Activated T-helper 2 cell treated with anti-CD3 and anti-CD28 coated beads, Interferon-gamma antibody, Interleukin-2, Interleukin-4, amounts not matched to agents 10 μg/mL and 5 μg/mL and 100 μg/mL, durations not matched to agents 14 hours and 24 hours and 36 hours (primary cell): ENCODE measurements at places on chromosomes 13 and 19.

- no peak for DNase-seq
These were observed 2.9 kb upstream of the TLE6 start for GRCh38 chr19:2974342-2975041.

- no peak for DNase-seq
These were observed 6.5 kb downstream of the KCNN4 start for GRCh38 chr19:43774103-43774939.

- DNase-seq: no peak
These were observed 2.9 kb upstream of the CERS1 start for GRCh38 chr19:18898607-18899408.

GRCh38 chr13:108895220-108895704, 265.9 kb downstream of the MYO16 start:
- no peak for DNase-seq

DNA sequence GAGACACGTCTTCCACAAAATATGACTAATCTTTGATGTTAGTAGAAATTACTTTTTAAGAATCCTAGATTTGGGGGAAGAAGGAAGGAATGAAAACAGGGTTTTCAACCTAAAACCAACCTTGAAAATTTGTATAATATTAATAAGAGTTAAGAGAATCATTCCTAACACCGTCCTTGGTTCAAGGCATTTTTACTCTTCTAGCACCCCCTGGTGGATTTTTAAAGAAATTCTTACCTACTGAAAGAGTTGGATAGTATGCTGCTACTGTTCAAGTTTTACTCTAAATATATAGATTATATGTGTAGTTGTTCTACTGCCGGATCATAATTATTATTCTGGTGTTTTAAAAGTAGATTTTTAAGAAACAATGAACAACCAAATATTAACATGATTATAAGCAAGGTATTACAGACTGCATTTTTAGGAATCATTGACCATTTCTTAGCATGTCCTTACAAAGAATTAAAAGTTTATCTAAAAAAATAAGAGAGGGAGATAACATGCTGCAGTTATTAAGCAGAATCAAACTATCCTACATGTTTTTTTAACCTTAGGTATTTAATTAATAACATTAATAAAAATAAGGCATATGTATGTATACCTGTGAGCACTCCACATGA, 7.4 kb upstream of the SLITRK6 start:
- no peak for DNase-seq

GRCh38 chr13:20295956-20296355, 63.8 kb upstream of the GJB6 start:
- no peak for DNase-seq

GRCh38 chr13:113877149-113877990, 13.5 kb upstream of the GAS6 start:
- no peak for DNase-seq

- DNase-seq: no peak
These were observed 345 bp downstream of the ZNF257 start for GRCh38 chr19:22052644-22053013.

DNA sequence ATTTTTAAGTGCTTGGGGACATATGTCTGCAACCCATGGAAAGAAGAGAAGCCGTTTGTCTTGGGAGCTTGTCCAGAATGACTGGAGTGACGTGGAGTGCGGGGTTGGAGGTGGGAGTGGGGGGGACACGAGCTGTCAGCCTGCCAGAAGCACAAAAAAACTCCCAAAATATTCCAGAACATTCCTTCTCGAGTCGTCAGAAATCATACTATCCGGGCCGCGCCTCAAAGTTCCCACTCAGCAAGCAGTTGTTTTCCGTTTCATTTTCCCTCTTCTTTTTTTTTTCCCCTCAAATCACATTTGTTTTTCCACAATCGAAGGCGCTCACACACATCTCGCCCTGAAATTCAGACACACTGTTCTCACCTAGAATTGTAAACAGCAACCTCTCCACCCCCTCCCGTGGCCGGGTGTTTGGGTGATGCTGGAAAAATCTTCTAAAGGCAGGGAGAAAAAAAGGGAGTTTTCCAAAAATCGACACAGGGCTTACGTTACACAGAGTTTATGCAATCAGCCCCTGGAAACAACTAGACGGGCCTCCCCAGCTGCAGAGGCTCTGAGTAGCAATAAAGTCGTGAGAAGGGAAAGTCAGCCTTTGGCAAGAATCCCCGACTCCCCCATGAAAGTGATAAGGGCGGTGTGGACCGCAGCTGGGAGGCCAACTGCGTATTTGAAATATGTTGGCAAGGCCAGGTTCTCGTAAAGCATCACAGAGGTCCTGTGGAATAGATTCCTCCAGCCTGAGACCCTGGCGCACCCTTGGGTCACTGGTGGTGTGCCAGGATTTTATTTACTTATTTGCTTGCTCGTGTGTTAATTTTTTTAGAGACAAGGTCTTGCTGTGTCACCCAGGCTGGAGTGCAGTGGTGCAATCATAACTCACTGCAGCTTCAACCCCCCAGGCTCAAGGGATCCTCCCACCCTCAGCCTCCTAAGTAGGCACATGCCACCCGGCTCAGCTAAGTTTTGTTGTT, 31.2 kb upstream of the KLF2 start:
- no peak for DNase-seq

DNA sequence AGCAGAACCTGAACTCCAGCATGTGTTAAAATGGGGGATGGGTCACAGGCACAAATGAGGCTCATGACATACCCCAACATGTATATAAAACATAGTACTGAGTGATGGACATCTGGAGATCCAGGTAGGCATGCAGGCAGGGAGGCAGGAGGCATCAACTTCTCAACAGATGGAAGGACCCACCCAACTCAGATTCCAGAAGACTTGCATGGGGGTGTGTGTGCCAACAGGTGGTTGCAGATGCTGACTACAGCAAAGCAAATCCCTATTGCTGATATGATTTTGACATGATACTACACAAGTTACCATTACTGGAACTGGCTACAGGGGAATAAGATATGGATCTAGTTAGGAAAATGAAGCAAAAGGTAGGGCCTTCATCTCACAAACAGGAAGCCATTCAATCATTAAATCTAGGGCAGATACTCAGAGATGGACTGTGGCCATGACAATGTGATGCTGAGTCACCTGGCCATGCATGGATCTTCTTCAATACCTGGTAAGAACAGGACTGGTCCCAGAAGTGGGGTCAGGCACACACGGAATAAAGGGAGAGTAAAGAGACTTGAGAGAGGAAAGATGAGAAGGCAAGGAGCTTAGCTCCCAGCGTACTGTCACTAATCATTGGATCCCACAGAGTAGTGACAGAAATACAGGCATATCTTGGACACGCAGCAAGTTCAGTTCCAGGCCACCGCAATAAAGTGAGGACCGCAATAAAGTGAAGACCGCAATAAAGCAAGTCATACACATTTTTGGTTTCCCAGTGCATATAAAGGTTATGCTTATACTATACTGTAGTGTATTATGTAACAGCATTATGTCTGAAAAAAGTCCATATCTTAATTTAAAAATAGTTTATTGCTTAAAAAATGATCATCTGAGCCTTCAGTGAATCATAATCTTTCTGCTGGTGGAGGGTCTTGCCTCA, 91.3 kb downstream of the USP12 start:
- DNase-seq: no peak

GRCh38 chr19:51305479-51305878, 6.0 kb upstream of the IGLON5 start:
- no peak for DNase-seq

GRCh38 chr13:76717092-76717491, 169.1 kb downstream of the KCTD12 start:
- no peak for DNase-seq

GRCh38 chr13:24179486-24179850, 18.9 kb downstream of the SPATA13 start:
- DNase-seq: no peak

DNA sequence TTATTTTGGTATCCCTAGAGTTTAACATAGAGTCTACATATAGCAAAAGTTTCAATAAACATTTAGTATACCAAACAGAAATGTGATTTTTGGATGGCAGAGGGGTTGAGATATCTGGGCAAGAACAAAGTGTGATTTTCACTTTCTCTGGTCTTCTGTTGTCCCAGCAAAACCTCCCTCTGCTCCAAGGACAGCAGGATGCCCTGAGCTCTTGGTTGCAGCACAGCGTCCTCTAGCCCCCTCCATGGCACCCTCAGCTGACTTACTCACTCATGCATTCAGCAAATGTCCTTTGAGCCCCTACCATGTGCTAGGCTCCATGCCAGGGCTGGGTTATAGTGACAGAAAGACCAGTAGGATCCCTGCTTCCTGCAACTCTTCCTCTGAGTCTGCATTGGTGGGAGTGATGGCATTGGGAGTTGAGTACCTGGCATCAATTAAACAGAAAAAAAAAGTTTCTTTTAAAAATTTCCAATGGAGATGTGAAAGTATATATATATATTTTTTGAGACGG, 104.8 kb upstream of the UBL3 start:
- no peak for DNase-seq

DNA sequence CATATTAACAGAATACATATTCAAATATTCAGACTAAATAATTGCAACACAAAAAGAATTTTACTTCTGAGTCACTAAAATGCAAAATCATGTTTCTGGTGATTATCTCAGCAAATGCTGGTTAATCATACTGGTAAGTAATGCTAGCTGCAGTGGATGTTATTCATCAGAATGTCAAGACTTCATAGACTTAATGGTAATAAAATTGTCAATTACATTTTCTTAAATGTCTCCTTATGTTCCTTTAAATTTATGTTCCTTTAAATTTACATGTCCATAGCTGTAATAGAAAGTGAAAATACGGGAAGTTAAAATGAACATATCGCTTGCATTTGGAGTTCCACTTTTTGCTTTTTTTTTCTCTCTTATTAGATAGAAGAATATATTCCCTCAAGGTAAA, 853.0 kb downstream of the SLITRK6 start:
- no peak for DNase-seq

GRCh38 chr13:26584713-26585112, 27.2 kb downstream of the WASF3 start:
- DNase-seq: no peak

- no peak for DNase-seq
These were observed 869 bp downstream of the GFY start for GRCh38 chr19:49425922-49426592.

DNA sequence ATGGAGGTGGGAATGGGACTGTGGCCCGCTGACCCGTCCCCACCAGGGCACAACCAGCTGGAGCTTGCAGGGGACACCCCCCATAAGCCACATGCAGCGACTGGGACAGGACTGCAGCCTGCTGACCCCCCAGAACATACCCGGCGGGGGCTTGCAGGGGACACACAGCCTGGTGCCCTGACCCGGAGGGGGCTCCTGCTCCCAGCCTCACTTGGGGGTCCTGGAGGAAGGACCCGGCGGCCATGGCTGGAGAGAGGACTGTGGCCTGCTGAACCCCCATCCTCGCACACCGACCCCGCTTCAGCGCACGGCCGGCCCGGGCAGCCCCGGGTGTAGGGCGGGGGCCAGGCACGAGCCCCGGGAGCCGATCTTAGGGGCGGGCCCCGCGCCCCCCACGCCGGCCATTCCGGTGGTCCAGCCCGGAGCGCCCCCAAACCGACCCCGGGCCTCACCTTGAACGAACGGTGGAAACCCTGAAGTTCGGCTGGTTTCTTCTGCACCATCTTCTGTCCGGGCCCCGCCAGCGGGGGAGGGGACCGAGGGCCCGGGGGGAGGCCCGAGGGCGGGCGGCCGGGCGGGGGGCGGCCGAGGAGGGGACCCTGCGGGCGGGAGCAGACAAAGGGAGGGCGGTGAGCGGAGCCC, 574 bp downstream of the MKNK2 start:
- DNase-seq: no peak

DNA sequence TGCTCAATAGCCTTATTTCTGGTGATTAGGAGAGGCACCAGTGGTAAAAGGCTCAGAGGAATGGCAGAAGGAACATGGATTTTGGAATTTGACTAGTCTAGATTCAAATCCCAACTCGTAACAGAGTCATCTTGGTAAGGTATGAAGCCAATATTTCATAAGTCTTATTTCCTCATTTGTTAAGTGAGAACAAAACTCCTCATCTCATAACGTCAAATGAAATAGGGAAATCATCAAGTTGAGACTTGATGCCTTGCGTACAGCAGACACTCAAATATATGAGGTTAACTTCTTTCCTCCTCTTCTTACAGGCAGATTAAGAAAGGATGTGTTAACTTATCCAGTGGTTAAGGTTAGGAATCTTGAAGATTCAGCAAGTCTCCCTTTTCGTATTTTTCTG, 189.2 kb downstream of the DLEU7 start:
- DNase-seq: no peak

DNA sequence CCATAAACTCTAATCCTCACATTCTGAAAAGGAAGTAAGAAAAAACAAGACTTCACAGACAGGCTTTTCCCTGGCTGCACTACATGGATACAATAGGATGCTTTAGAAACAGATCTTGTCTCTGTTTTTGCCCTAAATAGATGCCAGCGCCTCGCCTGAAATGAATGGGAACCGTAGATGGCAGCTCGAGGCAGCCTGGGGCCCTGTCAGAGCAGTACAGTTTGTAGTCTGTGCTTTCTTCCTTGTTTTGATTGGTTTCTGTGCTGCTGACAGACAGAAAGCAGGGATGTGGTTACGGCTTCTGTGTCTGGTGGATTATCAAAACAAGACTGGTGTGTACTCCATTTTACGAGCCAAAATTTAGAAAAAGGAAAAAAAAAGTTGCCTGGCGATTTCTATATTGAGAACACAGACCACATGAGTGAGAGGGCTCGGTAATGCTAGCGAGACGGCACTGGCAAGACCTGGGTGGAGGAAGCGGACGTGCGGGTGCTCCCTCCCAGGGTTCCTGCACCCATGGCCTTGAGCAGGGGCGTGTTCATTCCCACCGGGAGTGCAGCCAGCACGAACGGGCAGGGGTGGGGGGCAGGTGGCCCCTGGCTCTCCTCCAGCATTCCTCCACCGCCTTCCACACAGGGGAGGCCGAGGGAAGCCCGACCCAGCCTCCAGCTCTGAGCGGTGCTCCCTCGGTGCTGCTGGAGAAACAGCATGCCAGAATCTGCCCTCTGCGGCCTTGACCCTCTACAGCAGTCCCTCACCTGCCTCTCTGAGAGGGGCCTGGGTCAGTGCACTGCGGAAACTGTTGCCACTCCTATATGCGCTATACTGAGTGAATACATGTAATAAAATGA, 37.6 kb upstream of the C1QTNF9 start:
- DNase-seq: peak; percentile 60

DNA sequence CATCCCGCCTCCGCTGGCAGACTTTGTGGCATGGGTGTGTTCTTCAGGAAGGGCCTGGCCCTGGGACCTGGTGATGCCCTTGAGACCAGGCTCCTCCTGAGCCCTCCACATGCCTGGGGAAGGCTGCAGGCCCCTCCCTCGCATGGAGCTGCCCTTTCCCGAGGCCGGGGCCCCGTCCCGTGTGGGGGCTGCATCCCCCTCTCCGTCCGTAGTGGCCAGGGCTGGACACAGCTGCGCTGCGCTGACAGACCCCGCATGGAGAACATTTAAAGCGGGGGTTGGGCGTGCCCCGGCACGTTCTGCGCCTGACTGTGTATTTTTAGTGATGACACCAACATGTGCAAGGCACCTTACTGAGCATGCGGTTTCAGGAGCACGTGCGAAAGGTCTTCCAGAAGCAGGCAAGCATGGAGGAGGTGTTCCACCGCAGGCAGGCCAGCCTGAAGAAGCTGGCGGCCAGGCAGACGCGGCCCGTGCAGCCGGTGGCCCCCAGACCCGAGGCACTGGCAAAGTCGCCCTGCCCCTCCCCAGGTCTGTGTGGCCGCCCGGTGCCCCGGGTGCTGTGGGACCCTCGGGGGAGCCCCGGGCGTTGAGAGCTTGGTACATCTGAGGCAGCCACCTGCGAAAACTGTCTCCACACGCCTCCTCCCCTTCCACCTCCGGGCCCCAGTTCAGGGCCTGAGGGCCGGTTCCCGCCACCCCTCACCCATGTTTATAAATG, 28.8 kb upstream of the F7 start:
- DNase-seq: no peak
